ENCODE measurements at places on chromosomes 12 and 14. TPM values are rescaled to one million over a fixed set of nuclear protein-coding genes. Genes with fewer than 3 reads are reported as not detected.

DNA sequence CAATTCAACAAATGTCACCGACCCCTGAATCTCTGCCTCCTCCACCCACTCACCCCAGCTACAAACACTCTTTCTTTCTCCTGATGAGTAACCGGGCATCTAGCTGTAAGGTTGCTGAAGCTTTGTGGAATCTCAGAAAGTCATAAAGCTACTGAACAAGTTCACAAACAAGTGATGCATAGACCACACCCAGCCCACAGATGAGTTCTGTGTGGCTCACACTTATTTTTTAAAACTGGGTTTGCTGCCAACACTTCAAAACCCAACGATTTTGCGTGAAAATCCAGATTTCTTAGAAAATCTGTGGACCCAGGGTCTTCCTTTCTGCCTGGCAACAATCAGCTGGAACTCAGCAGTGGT lies 96.1 kb downstream of the APAF1 start:
- no peak for DNase-seq

- DNase-seq: no peak
These were observed at the start of gene FIGNL2 for GRCh38 chr12:51848326-51848727. Gene FIGNL2, minus strand, starts transcription at chr12:51848718. Its CDS starts 26,305 bp downstream, at chr12:51822413.

DNA sequence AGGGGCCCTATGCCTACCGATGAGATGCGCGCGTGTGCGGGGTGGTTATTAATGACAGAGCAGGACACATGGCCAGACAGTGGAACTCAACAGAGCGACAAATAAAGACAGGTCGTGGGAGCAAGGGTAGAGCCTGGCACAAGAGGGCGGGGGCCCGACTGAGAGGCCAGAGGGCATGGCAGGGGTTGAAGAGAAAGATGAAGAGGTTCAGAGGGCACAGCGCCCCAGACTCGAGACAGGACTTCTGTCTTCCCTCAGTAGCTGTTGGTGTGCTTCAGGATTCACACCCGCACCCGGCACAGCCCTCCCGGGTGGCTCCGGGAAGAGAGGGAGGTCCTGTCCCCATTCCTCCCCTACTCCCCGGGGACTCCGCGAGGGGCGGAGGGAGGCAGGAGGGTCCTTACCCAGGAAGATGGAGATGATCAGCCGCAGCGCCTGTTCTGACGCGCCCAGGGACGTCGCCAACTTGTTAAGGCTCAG lies 366 bp downstream of the LPCAT3 start:
- no peak for DNase-seq

DNA sequence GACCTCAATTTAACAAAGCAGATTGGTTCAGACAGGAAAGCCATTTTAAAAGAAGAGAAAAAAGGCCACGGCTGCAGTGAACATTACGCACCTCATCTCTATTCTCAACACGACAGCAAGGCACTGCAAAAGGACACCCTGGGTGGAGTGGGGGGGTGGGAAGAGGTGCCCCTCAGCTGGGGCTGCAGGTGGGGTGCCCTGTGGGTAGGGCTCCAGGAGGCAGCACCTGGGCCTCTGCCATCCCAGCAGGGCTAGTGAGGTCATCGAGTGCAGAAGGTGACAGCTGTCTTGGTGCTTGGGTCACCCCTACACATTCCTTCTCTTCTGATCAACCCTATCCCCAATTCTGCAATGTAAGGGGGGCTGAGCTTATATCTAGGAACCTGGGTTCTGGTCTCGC lies 142.9 kb upstream of the PRMT8 start:
- no peak for DNase-seq

- DNase-seq: peak; percentile 58
These were observed 16.1 kb upstream of the PLEKHG6 start for GRCh38 chr12:6294156-6295093.

DNA sequence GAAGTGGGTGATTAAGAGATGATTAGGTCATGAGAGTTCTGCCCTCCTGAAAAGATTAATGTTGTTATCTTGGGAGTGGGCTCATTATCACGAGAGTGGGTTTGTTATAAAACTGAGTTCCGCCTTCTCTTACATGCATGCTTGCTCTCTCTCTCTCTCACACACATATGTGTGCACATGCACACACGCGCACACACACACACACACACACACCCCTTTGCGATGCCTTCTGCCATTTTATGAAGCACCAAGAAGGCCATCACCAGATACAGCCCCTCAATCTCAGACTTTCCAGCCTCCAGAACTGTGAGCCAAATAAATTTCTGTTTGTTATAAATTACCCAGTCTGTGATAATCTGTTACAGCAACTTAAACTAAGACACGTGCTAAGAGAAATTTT lies 5.7 kb upstream of the SLC41A2 start:
- DNase-seq: no peak

- DNase-seq: no peak
These were observed 199.7 kb upstream of the CPNE8 start for GRCh38 chr12:39105111-39105510.

- DNase-seq: no peak
These were observed 3.7 kb downstream of the ANG start for GRCh38 chr14:20692116-20692751.

- DNase-seq: no peak
These were observed 32.0 kb upstream of the LRRK2 start for GRCh38 chr12:40192704-40193255.

DNA sequence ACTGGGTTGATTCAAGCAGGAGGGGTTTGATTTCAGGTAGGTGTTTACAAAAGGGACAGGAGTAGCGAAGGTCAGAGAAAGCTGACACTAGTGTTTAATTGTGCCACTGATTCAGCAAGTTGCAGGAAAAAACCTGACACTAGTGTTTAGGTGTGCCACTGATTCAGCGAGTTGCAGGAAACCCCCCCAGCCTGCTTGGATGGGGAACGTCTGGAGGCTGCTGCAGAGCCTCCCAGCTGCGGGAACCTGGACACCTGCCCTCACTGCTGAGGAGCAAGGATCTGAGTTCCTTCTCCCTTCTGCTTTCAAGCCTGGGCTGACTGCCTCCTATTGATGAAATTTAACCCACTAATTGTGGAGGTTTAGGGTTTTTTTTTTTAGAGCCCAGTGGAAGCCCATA lies 84.2 kb downstream of the AVPR1A start:
- no peak for DNase-seq

GRCh38 chr12:102631274-102631673 lies 150.9 kb upstream of the IGF1 start:
- peak; percentile 33 for DNase-seq

DNA sequence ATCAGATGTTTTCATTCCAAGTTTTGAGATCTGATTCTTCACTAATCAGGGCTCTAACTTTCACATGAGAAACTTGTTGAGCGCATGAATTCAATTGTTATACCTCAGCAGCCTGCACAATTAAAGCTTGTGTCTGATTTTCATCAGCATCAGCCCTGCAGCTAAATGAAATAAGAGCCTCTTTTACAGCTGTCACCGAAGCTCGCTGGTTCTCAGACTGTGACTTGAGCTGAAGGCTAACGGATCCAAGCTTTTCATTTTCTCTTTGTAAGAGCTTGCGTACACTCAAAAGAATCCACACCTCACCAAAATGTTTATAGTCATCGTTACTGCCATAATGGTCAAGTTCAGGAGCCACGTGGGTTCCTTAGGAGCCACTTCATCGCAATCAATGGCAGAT lies 65.5 kb upstream of the BEGAIN start:
- no peak for DNase-seq

DNA sequence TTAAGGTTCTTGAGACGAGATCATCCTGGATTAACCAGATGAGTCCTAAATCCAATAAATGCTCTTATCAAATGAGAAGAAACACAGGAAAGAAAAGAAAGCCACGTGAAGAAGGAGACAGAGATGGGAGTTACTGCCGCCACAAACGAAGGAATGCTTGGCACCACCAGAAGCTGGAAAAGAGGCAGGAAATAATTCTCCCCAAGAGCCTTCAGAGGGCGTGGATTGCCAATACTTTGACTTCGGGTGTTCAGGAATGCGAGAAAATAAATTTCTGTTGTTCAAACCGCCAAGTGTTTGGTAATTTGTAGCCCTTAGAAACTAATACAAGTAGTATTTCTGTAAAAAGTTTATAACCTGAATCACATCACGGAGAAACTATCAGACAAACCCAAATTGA lies 31.3 kb downstream of the ABCD2 start:
- no peak for DNase-seq

GRCh38 chr14:71237556-71237955 lies 330.3 kb downstream of the PCNX1 start:
- no peak for DNase-seq

- DNase-seq: no peak
These were observed 145.0 kb downstream of the SAMD4A start for GRCh38 chr14:54711812-54712464.

DNA sequence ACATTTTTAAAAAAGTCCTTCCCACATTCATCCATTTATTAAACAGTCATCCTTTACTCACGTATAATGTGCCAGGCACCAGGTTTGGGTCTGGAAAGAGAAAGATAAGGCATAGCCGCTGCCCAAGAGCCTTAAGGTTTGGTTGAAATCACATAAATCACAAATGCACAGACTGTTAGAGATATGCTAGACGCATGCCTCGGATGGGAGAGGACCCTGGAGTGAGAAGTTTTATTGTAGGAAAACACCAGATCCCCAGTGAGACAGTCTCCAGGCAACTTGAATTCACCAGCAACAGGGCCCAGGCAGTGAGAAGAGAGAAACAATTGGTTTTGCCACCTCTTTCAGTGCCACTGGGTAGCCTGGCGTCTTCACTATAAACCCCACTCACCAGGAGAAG lies 305.9 kb upstream of the AMIGO2 start:
- no peak for DNase-seq

DNA sequence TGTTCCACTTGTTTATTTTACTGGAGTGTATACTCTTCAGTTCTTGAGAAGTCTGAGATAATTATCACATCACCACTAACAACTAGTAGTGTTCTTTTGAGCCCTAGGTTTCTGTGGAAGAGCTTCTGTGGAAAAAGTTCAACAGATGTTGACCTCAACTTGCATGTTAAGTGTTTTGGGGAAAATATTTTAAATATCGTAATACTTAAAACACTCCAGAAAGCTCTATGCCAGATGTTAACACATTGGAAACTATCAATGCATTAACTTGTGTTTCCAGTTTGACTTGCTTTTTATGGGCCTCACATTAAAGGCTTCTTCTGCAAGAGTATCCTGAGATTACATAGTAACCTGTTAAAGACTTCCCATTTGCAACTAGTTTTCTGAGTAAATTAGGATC lies 173.1 kb downstream of the DUSP6 start:
- DNase-seq: peak; percentile 51

DNA sequence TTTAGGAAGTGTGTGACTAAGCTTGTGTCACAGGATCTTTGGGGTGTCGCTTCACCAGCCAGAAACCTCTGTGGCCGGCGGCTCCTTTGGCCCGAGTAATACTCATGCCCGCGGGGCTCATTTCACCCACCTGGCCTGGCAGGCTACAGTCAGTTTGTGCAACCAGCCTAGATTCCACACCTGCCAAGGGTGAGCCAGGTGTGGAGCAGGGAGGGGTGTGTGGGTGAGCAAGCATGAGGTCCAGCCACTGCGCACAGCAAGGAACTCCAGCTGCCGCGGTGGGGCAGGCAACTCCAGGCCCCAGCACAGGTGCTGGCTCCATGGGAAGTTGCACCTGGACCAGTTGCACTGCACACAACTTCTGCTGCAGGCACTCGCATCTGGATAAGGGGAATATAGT lies 462.3 kb upstream of the LRFN5 start:
- peak; percentile 85 for DNase-seq

- no peak for DNase-seq
These were observed 21.0 kb upstream of the TSPAN11 start for GRCh38 chr12:30905463-30906009.

DNA sequence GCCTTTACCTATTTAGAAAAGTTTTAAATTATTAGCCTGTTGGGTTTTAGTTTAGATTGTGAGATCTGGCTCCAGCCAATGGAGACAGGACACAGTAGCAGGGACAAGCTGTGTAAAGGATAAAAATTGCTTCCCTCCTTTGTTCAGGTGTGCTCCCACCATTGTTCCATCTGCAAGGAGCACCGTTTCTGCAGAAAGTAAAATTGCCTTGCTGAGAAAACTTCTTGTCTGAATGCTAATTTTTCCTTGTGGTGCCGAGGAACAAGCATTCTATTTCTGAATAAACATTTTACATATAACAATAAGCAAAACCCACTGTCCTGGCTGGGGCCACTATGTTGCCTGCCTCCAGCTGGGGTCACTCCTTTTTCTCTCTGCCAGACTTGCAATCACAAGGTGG lies 72.7 kb upstream of the ZFP36L1 start:
- no peak for DNase-seq

GRCh38 chr12:89622115-89622514 lies 86.5 kb downstream of the ATP2B1 start:
- DNase-seq: no peak

GRCh38 chr12:130945786-130946492 lies 7.8 kb upstream of the ADGRD1 start:
- no peak for DNase-seq

- no peak for DNase-seq
These were observed 86.5 kb upstream of the MANSC4 start for GRCh38 chr12:27866373-27867101.

DNA sequence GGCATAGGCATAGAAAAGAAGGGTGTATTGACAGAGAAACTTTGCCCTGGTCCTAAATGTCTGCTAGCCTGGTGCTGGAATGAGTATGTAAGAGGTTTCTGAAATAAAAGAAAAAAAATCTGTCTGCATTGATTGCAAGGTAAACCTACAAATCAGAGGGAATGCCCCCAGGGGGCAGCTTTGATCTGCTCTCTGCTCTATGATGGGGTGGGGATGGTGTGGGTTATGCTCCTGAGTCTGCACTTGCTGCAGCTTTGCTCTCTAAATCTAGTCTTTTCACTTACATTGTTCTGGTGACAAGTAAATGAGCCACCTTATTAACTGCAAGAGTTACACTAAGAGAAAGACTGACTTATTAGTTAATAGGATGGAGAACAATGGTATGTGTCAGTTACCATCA lies 468.4 kb upstream of the STXBP6 start:
- no peak for DNase-seq

- no peak for DNase-seq
These were observed 43.6 kb upstream of the APPL2 start for GRCh38 chr12:105279460-105280056.

MGAT4C gene
- total RNA-seq: not detected

INHBC gene
- total RNA-seq: not detected

POTEG gene
- total RNA-seq: not detected

SIX4 gene
- 35.7 TPM for total RNA-seq

SALL2 gene
- total RNA-seq: 10.9 TPM

EPYC gene
- not detected for total RNA-seq

NINJ2 gene
- total RNA-seq: 19.3 TPM

ESRRB gene
- total RNA-seq: not detected

PMCH gene
- not detected for total RNA-seq

ALDH2 gene
- 38.9 TPM for total RNA-seq

RERGL gene
- total RNA-seq: not detected

KLRD1 gene
- 0.68 TPM for total RNA-seq

MIP gene
- not detected for total RNA-seq

TDRD9 gene
- not detected for total RNA-seq

C12orf54 gene
- not detected for total RNA-seq

LAG3 gene
- 10.5 TPM for total RNA-seq

LIN7A gene
- total RNA-seq: not detected

OR5AU1 gene
- total RNA-seq: not detected

Measured in PC-9 (cell line).